Chondrocyte (in vitro differentiated cells): ENCODE measurements at places on chromosomes 7 and 10. TPM values are rescaled to one million over a fixed set of nuclear protein-coding genes. Genes with fewer than 3 reads are reported as not detected.

GRCh38 chr7:37113661-37114355, 334.9 kb downstream of the ELMO1 start:
- DNase-seq, result no peak

DNA sequence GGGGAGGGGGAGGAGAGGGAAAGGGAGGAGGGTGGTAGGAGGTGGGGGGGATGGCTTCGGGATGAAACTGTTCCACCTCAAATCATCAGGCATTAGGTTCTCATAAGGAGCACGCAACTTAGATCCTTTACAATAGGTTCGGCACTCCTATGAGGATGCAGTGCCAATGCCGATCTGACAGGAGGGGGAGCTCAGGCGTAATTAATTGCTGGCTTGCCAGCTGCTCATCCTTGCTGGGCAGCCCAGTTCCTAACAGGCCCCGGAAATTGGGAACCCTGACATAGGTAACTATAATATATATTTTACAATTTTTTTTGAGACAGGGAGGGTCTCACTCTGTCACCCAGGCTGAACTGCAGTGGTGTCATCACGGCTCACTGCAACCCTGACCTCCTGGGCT, 118.8 kb upstream of the SFMBT2 start:
- DNase-seq, result no peak

GRCh38 chr7:24653316-24654085, 80.2 kb downstream of the PALS2 start:
- DNase-seq, result no peak

- DNase-seq, result no peak
Observed at GRCh38 chr10:101053516-101053915, 8.3 kb upstream of the KAZALD1 start.

DNA sequence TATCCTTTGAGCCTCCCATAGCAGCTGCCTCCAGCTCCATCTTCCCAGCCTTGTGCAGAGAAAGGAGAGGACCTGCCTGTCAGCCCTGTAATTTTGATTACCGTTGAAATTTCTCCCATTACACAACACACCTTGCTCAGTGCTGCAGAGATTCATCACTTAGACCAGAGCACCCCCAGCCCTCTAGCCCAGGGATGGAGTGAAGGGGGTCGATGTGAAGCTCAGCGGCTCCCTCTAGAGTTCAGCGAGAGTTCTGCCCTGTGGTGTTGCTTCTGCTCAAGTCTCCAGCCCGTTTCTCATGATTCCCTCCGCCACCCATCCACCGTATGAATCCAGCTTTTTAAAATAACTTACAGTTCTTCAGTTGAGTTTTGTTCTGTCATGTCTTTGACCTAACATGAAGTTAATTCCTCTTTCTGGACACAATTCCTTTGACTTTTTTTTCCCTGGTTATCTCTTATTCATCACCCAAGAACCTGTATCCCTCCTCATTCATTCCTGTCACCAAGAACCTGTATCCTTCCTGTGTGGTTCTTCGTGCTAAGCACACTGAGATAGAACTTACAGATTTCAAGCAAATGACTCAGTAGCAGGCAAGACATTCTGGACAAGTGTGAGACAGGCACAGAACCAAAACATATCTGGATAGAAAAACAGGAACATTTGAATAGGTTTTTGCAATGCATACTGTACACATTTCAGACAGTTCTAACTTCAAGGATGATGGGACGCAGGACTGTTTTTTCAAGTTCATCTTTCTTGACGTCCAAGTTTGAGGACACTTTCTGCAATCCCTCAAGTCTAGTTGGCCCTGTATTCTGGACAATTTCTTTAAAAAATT, 35.0 kb upstream of the ZNF32 start:
- DNase-seq, result no peak

- DNase-seq, result no peak
Observed at GRCh38 chr10:68561865-68562649, 1.9 kb downstream of the TET1 start.

DNA sequence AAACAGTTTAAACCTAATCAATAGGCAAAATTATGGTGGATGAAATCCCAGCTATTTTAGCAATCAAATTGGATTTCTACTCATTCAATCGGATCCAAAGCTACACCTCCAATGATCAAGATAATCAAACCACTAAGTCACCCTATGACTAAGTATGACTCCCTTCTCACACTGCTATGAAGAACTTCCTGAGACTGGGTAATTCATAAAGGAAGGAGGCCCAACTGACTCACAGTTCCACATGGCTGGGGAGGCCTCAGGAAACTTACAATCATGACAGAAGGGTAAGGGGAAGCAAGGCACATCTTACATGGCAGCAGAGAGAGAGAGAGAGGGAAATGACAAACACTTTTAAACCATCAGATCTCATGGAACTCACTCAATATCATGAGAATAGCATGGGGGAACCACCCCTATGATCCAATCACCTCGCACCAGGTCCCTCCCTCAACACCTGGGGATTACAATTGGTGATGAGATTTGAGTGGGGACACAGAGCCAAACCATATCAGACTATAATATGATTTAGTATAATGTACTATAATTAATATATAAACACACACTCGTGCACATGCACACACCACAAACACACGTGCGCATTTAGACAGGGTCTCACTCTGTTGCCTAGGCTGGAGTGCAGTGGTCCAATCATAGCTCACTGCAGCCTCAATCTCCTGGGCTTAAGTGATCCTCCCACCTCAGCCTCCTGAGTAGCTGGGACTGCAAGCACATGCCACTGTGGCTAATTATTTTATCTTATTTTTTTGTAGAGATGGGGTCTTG, 213.6 kb upstream of the FOXK1 start:
- DNase-seq, result no peak

GRCh38 chr7:40200791-40201190, 66.0 kb downstream of the SUGCT start:
- no peak for DNase-seq

DNA sequence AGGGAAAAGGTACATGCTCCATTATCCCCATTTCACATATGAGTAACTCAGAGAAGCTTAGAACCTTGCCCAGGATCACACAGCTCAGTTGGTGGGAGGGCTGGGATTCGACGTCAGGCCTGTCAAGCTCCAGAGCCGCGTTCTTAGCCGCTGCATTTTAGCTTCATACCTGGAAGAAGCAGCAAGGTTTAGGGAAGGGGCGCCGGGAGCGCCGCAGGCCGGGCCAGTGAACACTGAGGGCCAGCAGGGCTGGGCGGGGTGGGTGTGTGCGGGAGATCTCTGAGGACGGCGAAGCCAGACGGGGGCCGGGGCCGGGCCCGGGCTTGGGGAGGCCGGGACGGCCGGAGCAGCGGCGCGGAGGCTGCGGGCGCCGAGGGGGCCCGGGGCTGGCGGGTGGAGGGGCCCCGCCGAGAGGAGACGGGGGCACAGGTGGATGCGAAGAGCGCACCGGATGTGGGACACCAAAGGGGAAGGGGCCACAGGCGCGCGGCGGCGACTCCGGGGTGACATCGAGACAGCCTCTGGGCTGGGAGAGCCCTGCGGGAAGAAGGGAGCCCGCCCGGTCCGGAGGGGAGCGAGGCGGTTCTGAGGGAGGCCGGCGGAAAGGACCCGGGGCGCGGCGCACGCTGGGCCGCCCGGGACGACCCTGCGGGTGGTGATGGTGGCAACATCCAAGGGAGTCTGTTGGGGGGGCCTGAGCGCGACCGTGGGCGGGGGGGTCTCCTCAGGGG, 498 bp downstream of the NDST2 start:
- no peak for DNase-seq

GRCh38 chr10:79176052-79176501, 107.3 kb downstream of the ZMIZ1 start:
- DNase-seq, result no peak

DNA sequence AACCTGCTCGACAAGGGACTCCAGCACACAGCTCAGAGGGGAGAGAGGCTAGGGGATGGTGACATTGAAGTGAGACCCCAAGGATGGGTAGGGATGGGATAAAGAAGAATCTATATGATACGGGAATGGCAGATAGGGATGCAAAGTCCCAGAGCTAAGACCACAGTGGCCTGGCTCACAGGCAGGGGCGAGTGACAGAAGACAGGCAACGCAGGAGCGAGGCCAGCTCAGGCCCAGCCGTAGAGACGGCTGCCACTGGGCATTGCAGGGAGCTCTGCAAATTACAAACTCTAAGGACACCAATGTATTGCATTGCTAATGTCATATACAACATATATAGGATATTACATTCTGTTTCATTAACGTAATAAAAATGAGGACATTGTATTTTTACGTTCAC, 131.4 kb downstream of the TCERG1L start:
- no peak for DNase-seq

- DNase-seq, result no peak
Observed at GRCh38 chr10:73433538-73433867, at the start of gene MSS51. Gene MSS51 (minus strand): TSS chr10:73433561. CDS start chr10:73428284, 5,277 bp downstream.

DNA sequence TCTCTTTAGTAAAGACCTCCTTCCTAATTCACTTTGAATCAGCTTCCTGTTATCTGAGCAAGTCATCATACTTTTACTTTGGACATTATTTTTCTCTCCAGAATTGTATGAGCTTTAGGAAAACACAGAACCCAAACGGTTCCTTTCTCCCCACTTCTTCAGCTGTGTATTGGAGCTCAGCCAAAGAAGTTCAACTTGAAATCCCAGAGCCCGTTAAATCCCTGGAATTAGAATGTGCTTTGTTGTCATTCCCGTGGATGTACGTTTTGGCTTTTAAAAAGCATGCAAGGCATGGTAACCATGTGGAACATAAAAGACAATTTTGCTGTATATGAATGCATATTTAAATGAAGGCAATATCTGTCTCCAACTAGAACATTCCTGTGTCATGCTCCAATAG, 46.6 kb downstream of the AGMO start:
- no peak for DNase-seq

- DNase-seq, result no peak
Observed at GRCh38 chr7:27606270-27607209, 56.1 kb downstream of the HIBADH start.

DNA sequence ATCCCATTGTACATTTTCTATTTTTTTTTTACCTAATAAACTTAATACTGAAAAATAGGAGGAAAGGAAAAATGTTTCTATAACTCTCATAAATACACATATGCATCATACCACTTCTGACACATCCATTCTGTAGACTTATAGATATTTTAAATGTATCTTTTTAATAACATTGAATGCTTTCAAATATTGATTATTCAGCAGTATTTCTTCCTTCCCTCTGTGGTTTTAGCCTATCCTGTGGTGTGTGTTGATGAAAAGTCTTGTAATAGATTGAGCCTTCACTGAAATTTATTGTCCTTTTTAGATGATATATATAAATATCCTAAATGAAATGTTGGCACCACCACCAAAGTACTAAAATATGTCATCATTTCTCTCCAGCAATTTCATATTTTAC, 218.1 kb downstream of the TSPAN12 start:
- DNase-seq, result no peak

GRCh38 chr10:100750291-100751210, 5.2 kb downstream of the PAX2 start:
- DNase-seq, result no peak

DNA sequence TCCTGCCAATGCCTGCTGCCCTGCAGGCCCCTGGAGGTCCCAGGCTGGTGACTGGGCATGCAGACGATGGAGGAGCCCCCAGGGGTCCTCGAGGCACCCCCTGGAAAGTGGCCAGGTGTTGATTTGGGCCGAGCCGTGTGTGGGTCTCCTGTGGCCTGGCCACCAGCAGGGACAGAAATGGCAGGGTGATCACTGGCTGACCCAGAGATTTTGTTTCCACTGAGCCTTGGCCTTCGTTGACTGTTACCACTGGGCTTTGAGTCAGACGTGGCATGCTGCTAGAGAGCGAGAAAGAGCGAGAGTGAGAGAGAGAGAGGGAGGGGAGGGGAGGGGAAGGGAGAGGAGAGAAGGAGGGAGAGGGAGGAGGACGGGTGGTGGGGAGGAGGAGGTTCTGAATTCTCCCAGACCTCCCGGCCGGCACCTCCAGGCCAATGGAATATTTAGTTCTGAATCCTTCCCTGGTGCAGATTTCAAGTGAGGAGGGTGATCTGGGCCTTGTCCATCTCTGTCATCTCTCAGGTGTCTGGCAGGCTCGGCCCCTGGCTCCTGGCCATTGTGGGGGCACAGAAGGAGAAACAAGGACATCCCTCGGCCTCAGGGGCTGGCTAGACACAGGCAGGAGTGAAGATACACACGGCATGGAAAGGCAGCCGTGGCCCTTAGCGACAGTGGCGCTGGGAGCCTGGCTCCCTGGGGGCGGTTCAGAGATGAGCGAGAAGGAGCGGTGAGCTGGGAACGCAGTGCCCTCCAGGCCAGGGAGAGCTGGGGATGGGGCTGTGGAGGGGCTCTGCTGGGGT, 58.2 kb downstream of the GLRX3 start:
- DNase-seq, result no peak

GRCh38 chr7:139340808-139341057, 404 bp upstream of the FMC1 start:
- DNase-seq, result no peak

DNA sequence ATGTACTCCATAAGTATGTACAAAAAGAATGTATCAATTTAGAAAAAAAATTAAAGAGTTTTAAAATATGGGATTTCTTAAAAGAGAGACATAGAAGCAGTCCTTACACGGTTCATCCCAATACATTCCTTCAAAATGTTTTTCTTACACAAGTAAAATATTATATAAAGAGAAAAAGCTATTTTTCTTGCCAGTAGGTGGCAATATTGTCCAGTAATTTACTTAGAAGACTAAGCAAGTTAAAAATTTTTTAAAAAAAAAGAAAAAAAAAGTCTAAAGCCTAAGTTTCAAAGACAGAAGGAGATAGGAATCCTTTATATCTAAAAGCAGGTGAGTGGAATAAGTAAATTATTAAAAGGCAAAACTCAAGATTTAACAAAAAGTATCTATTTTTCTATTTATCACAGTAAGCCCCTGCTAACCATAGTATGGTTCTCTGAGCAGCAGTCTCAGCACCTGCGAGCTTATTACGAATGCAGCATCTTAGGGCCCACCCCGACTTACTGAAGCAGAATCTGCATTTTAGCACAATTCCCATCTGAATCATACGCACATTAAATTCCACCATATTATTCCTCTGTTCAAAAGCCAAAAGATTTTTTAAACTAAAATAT, 240.6 kb downstream of the DGKI start:
- DNase-seq, result no peak

DNA sequence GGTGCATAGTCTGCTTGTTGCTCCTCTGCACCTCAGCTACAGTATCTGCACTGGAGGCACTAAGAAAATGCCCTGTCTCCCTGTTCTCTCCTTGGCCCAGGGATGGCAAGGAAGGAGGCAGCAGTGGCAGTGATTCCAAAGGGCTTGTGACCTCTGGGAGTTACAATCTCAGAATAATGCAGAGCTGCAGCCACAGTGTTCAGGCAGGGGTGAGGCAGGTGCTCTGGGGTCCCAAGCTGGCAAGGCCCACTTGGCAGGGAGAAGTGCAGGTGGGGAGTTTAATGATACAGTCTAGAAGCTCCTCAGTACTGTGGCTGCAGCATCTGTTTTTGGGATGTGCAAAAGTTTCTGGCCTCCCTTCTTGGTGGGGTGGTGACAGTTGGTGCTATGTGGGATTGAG, 456.4 kb downstream of the CCSER2 start:
- DNase-seq, result no peak

GRCh38 chr7:98192781-98193457, 18.3 kb upstream of the BHLHA15 start:
- no peak for DNase-seq

The GAD2 gene
- not detected in 3 replicates for total RNA-seq

The CADPS2 gene
- 0.32 to 1.7 TPM (median 0.41 TPM) in 3 replicates for total RNA-seq

The SNX10 gene
- total RNA-seq, result 0.56 to 1.2 TPM (median 0.62 TPM) in 3 replicates

The EBLN1 gene
- not detected in 3 replicates for total RNA-seq

The FAM25G gene
- total RNA-seq, result not detected in 3 replicates

The LRRC4 gene
- 0.23 to 0.94 TPM (median 0.32 TPM) in 3 replicates for total RNA-seq

The CRTAC1 gene
- total RNA-seq, result 0.18 to 0.37 TPM in 2 of 3 replicates, not detected in the other

The OR13A1 gene
- total RNA-seq, result not detected in 3 replicates

The LIPM gene
- not detected in 3 replicates for total RNA-seq
